ENCODE measurements at places on chromosomes 4 and X.

- DNase-seq = no peak
Observed at GRCh38 chr4:183527326-183527725, 22.5 kb downstream of the ING2 start.

DNA sequence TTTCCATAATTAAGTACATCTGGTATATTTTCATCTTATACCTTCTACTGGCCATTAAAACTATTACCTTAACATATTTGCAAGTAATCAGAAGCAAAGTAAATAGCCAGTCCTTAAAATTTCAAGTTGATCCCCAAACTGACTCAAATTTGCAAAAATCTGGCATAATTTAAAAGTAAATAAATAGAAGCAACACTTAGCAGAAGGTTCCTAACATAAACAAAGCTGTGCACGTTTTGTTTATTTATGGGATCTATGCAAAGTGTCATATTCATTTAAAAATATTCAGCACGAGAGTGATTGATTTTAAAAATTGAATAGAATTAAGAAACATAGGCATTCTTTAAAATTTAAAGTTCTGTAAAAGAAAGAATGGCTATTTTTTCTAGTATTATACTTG is 9.8 kb upstream of the CXXC4 start:
- no peak for DNase-seq

DNA sequence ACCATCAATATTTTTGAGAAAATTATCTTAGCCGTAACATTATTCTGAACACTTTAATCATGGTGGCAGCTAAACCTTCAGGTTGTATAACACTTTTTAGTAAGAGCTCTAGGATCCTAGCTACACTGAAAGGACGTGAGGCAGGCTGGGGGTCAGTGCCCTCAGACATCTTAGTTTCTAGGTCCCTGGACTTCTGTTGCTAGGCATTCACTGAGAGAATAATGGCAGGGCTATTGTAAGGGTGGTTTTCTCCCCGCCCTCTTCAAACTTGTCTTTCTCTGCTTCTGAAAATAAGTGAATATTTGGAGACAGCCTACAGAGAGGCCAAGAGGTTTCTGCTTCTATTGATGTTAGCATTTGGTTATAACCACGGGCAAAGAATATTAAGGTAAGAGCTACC is 15.4 kb upstream of the MMRN1 start:
- no peak for DNase-seq

- no peak for DNase-seq
Observed at GRCh38 chr4:168773388-168774195, 236.5 kb downstream of the CBR4 start.

GRCh38 chrX:10197279-10198210 is 40.8 kb downstream of the CLCN4 start:
- no peak for DNase-seq
